Activated CD8-positive, alpha-beta T cell treated with anti-CD3 and anti-CD28 coated beads, Interleukin-2, amount 10 ng/mL, durations not matched to agents 7 days and 5 days (primary cell): ENCODE measurements at places on chromosomes 5 and 9. TPM values are rescaled to one million over a fixed set of nuclear protein-coding genes. Genes with fewer than 3 reads are reported as not detected.

GRCh38 chr5:74310386-74310785 lies 330.1 kb downstream of the ENC1 start:
- H3K4me1 ChIP-seq, result no peaks in the 10 kb centered on the region
- no peak overlapping the region for H3K4me3 ChIP-seq
- H3K36me3 ChIP-seq, result no peaks in the 10 kb centered on the region
- peaks cover 5% of the 10 kb centered on the region for H3K27me3 ChIP-seq

Gene SVEP1
- total RNA-seq, result not detected

GRCh38 chr5:34501840-34502239 lies 154.3 kb upstream of the RAI14 start:
- no peak overlapping the region for H3K4me3 ChIP-seq
- no peak for DNase-seq
- H3K27ac ChIP-seq, result no peak overlapping the region
- peaks cover 9% of the 10 kb centered on the region for H3K27me3 ChIP-seq

Gene PAPPA
- total RNA-seq, result not detected

DNA sequence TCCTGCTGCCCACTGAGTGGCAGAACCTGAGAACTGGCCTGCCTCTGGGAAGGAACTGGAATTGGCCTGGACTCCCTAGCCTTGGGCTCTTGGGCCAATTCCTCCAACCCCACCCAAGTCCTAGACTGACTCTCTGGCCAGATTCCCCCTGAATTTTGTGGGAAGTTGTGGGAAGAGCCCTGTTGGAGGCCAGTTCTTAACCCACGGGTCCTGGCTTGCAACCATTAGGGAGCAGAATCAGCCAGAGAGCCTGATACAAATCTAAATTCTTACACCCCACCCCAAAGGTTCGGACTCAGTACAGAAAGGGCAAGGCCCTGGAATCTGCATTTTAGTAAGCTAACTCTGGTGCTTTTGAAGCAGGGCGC lies 125.3 kb upstream of the SLC25A48 start:
- DNase-seq, result no peak
- no peak overlapping the region for H3K4me3 ChIP-seq
- H3K4me1 ChIP-seq, result no peaks in the 10 kb centered on the region

GRCh38 chr9:104831681-104832080 lies 67.8 kb downstream of the NIPSNAP3B start:
- peaks cover 8% of the 10 kb centered on the region for H3K4me1 ChIP-seq
- no peak overlapping the region for H3K27ac ChIP-seq
- H3K36me3 ChIP-seq, result no peaks in the 10 kb centered on the region
- DNase-seq, result no peak

DNA sequence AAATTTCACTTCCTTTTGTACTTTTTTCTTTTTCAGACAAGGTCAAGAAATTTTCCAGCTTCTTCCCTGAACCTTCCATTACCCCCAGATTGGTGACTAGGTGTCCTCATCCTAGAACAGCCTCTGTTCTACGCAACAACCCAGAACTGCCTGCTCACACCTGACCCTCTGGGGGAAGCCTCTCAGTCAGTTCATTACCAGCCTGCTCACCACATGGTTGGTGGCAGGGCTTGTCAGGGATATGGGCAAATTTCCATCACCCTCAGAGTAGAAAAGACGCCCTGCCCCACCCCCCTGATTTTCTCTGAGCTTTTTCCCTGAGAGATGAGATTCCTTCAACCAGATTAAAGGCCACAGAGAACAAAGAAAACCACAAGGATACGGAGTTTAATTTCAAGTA lies 5.3 kb upstream of the CFAP95 start:
- no peaks in the 10 kb centered on the region for H3K36me3 ChIP-seq
- no peak overlapping the region for H3K27ac ChIP-seq
- peaks cover 54% of the 10 kb centered on the region for H3K4me1 ChIP-seq
- no peak for DNase-seq

DNA sequence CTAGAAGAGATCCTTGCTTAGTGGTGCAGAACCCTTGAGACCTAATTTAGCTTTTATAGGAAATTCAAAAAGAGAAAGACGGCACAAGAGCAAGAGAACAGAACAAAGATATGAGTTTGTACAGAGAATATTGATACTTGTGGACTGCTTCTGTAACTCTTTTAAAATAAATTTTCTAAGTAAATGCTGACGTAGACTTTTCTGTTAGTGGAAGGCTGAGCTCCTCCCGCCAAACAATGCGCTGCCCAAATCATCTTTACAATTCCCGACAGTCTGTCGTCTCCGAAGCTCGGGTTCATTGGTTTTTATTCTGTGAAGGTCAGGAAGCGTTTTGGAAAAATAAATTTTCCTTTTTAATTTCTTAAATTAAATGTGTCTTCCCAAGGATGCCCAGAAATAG lies 22.3 kb downstream of the RORB start:
- H3K4me1 ChIP-seq, result no peaks in the 10 kb centered on the region
- H3K36me3 ChIP-seq, result no peaks in the 10 kb centered on the region
- H3K27me3 ChIP-seq, result peaks cover 4% of the 10 kb centered on the region
